Adipocyte (in vitro differentiated cells): ENCODE measurements at places on chromosomes 2 and 18.

GRCh38 chr2:222283634-222284033 lies 15.2 kb downstream of the PAX3 start:
- DNase-seq = no peak

- DNase-seq = no peak
Observed at GRCh38 chr2:173934895-173935294, 30.3 kb downstream of the SP3 start.

DNA sequence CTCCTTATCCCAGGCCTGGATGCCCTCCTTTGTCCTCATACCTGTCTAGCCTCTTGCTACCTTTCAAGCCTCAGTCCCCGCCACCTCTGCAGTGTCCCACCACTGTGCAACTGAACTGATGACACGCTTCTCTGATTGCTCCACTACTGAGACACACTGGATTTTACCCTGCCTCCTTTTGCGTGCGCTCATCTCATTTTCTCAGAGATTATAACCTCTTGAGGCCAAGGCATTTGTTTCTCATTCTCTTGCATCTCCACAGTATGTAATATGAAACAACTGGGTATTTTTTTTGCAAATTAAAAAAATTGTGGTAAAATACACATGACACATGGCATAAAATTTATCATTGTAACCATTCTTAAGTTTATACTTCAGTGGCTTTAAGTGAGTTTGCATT lies 95.4 kb downstream of the PRKCE start:
- peak; percentile 29 for DNase-seq

- no peak for DNase-seq
Observed at GRCh38 chr2:85457877-85458316, 39.4 kb downstream of the SH2D6 start.

GRCh38 chr2:19942199-19942598 lies 40.4 kb upstream of the TTC32 start:
- DNase-seq = no peak

DNA sequence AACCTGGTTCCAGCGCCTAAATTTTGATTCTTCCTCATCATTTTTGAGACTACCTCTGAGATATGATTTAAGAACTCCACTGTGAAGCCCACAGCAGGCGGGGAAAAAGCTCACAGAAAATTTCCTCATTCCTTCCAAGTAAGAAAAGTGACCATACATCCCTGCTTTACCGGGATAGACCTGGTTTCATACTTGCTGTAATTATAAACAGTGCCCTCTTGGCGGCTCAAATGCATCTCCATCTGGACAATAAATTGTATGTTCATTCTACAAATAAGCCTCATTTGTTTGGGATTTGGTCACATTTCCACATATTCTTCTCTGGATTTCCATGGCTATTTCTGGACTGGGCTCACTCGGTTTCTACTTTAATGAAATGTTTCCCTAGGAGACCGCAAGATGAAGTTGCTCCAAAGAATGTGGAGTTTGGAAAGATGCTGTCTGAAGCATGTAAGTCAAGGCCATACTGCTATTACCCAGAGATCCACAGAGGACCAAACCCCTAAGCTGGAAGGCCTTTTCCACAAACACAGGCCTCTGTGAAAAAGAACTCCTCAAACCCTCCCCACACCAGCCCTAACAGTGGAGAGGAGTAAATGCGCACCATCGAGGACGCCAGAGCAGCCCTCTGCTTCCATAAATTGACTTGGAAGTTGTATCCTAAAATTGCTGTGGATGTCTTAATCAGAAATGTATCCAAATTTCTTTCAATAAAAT lies 13.9 kb downstream of the STAT1 start:
- DNase-seq = no peak

- DNase-seq = no peak
Observed at GRCh38 chr2:35989503-35989902, 366.1 kb upstream of the CRIM1 start.

DNA sequence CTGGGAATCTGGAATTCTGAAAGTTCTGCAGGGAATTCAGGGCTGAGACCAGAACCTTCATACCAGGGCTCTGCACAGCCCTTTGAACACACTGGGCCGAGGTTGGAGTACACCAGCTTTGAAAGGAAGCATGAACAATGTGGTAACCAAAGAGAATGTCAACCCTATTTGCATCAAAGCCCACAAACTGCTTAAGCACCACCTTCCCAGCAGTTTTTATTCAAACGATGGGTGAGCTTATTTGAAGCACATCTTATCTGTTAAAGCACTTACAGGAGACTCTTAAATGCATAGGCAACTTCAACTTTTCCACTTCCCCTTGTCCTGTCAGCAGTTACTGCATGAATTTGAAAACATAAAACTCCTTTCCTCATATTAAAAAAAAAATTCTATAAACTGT lies 96.6 kb downstream of the TXNL1 start:
- DNase-seq = no peak

DNA sequence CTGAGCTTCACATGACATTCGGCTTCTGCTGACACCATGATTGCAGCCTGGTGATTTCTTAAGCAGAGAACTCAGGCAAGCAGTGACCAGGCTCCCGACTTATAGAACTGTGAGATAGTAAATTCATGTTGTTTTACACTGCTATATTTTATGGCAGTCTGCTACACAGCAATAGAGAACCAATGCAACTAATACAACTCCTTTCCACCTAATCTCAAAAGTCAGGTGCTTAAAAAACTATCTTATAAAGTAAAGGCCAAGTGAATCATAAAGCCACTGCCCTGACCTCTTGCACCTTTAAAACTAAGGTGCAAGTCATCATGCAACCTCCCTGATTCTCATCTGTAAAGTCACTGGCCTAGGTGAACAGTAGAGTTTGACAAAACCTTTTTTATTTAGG lies 95.3 kb upstream of the GLS start:
- no peak for DNase-seq

- DNase-seq = no peak
Observed at GRCh38 chr18:59655676-59656075, 41.5 kb downstream of the CCBE1 start.

DNA sequence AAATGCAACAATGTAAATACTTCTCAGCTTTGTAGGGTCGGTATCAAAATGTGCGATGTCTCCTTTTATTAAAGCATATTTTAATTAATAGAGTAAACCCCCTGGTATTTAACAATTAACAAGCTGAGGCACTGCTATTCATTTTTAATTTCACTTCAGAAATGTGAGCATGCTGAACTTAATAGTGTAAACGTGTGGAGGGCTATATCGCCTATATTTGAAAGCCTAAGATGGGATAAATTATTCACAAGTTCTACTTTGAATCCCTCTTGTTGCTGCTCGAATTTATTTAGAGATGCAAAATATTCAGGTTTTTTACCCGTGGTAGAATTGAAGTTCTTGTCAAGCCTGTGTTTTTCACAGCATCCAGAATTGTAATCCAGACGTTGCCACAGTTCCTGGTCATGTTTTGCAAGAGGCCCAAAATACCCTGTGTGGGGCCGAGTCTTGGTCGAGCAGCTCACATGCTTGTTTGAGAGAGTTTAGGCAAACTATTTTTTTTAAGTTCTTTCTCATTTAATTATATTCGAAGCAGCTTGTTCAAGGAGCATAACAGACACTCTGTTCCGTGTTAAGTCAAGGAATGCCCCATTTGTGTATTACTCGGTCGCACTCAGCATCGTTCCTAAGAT lies 2.5 kb downstream of the SALL3 start:
- DNase-seq = peak; percentile 1

DNA sequence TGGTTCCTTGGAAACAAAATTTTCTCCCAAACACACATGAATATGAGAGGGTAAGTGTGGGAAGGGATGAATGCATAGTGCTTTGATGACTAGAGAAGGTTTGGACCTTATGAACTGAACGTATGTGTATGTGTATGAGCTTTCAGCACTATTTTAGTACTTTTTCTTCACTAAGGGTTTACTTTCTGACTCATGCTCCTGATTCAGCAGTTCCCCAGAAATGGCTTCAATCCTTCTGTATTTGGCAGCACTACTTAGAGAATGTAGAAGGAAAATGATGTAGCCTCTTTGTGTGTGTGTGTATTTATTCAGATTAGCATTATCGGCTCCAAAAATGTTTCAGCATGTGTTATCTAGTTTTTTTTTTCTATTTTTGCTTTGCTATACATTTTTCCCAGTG lies 22.2 kb downstream of the KCNJ3 start:
- DNase-seq = no peak
